Prostate gland (tissue), 2 donors: ENCODE measurements at places on chromosomes 5 and 9. TPM values are rescaled to one million over a fixed set of nuclear protein-coding genes. Genes with fewer than 3 reads are reported as not detected.

Gene ST8SIA4
- 0.82 TPM for total RNA-seq

Gene DMRT2
- total RNA-seq = 0.74 TPM

- no peaks in the 10 kb centered on the region for H3K27me3 ChIP-seq
- no peak overlapping the region for H3K27ac ChIP-seq
- H3K4me1 ChIP-seq = no peaks in the 10 kb centered on the region
- no peak overlapping the region for H3K4me3 ChIP-seq
- H3K36me3 ChIP-seq = no peaks in the 10 kb centered on the region
- DNase-seq = peak; percentile 16
These were observed 7.5 kb downstream of the PFDN1 start for GRCh38 chr5:140295414-140295813.

DNA sequence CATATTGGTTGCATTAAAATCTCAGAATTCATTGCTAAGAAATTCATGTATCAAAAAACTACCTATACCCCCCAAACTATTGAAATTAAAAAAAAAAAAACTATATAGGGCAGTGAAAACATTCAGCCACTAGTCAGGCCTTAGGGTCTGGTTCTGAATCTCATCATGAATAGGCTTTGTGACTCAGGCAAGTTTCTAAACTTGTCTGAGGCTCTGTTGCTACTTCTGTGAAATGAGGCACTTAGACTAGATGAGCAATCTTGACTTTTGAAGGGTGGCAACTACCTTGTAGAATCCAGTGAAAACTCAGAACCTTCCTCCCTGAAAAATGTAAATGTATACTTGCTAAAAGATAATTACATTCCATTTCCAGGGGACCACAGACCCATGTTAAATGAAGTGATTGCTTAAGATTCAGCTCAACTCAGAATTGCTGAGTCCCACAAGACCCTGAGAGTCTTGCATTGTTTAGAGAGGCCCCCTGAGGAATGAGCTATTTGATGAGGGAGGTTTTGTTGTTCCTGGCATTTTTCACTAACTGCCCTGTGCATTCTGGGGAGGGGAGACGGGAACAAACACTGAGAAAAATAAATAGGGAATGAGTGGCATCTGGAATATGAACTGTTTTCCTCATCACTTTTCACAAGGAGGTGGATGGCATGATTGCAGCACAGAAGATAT lies 29.5 kb downstream of the RAI14 start:
- H3K4me1 ChIP-seq = no peaks in the 10 kb centered on the region
- no peaks in the 10 kb centered on the region for H3K27me3 ChIP-seq
- H3K27ac ChIP-seq = no peak overlapping the region
- H3K36me3 ChIP-seq = no peaks in the 10 kb centered on the region
- no peak for DNase-seq
- no peak overlapping the region for H3K4me3 ChIP-seq

DNA sequence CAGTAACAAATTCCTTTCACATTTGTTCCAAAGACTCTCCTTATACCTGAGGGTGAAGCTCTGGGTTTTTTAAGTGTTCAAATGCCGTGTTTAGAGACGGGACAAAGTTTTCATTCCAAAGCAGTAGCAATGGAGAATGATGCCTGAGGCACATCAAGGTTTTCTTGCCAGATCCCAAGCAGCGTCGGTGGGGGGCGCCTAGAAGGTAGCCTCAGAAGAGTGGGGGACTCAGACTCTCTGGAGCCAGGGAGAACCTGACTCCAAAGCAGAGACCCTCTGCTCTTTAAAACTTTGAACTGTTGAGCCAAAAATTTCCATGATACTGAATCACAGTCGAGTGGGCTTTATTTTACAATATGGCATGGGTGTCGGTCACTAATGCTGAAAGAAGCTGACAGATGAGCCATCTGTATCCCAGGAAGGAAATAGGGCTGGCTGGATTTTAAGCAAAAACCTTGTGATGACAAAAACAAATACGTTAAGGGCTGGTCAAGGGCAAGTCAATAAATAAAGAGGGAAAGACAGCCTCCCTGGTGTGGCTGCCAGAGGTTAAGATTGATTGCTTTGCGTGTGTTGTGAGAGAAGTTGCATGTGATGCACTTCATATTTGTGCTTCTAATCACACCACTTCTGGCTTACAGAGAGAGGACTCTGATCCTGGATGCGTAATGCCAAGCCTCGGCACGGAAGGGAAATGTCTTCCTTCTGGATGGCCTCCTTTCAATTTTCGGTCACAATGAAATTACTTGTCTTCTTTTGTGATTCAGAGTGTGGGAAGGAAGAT lies 161.1 kb upstream of the EFNA5 start:
- H3K4me3 ChIP-seq = no peak overlapping the region
- H3K4me1 ChIP-seq = no peaks in the 10 kb centered on the region
- no peak for DNase-seq
- no peak overlapping the region for H3K27ac ChIP-seq
- H3K36me3 ChIP-seq = no peaks in the 10 kb centered on the region
- H3K27me3 ChIP-seq = no peaks in the 10 kb centered on the region

DNA sequence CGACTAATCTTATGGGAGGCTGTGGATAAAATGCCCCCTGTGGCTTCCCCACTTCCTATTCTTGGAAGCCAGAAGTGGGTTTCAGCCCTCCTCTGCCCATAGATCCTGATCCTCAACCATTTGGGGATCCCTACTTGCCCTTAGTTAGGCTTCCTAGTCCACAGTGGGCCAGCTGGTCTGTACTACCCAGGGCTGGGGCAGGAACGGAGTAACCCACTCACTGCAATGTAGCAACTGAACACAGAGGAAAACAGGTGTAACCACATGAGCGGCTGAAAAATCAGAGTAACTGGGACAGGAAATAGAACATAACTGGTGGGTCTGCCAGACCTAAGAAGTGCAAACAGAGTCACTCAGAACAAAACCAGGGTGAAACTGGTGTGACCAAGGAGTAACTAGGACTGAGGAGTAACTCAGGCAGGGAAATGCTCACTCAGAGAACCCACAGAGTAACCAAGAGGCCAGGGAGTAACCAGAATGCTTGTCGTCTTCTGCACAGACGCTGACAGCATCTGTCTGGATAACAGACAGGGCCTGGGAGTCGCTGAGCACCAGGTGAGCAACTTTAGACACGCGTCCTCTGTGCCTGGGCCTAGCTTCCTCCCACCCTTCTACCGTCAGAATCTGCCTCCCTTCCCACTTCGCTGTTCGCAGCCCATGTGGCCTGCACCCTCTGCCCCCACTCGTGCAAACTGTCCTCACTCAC lies 1.0 kb downstream of the AQP3 start:
- H3K27ac ChIP-seq = peak overlapping the region; percentile 84
- peak overlapping the region; percentile 61 for H3K4me3 ChIP-seq
- no peaks in the 10 kb centered on the region for H3K27me3 ChIP-seq
- peaks cover 7% of the 10 kb centered on the region for H3K4me1 ChIP-seq
